ENCODE measurements at places on chromosomes 1 and 21.

DNA sequence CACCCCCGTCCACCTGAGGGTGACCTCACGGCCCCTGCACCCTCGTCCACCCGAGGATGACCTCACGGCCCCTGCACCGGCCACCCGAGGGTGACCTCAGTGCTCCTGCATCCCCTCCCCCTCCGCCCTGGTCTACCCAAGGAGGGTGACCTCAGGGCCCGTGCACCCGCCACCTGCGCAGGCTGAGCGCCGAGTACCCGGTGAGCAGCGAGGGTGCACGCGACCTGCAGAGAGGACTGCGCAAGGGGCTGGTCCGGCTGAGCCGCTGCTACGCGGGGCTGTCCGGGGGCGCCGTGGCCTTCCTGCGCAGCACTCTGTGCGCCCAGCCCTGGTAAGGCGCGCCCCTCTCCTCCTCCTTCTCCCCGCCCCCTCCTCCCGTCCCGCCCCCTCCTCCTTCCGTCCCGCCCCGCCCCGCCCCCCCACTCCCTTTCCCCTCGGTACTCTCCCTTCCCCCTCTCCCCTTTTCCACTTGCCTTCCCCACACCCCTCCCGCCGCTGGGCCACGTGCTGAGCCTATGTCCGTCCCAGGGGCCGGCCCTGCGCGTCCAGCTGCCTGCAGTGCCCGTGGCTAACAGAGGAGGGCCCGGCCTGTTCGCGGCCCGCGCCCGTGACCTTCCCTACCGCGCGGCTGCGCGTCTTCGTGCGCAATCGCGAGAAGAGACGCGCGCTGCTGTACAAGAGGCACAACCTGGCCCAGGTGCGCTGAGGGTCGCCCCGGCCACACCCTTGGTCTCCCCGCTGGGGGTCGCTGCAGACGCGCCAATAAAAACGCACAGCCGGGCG is 28.4 kb downstream of the TRIM11 start:
- DNase-seq: no peak

DNA sequence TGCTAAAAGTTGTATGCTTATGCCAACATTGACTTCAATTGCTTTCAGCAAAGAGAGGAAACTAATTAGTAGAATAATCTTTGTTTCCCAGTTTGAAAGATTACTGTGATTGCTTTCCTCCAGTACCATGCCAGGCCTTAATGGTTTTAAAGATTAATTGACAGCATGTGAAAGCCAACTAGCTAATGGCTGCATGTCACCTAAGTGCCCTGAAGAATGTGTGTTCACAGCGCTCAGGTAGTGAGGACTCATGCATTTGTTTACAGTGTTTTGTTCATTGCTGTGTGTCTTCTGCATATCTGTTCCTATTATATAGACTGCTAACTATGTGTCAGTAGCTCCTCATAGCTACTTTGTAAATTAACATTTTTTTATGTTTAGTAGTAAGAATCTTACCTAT is 335.6 kb downstream of the LRRIQ3 start:
- no peak for DNase-seq

- no peak for DNase-seq
These were observed 66.3 kb upstream of the TLR5 start for GRCh38 chr1:223209293-223209898.

DNA sequence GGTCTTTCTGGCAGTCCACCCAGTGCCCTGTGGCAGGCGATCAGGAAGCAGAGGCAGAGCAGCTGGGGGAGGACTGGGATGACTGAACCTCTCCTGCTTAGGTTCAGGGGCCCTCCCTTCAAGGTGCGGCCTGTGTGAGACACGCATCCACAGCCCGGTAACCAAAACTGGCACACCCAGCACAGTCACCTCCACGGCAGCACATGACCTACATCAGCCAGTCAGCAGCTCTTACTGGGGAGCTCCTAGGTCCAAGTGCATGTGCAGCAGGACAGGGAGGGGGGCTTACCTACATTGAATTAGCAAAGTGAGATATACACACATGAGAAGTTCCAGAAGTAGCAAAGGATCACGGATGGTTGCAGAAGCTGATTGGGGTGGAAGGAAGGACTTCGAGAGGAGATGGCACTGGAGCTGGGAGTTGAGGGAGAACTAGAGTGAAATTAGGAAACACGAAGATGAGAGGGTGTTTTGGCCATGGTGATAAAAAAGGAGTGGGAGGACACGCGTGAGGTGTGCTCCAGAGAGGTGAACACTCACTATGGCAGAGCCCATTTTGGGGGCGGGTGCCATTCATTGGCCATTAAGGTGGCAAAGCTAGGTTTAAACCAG is 51.4 kb upstream of the IRF2BP2 start:
- no peak for DNase-seq

GRCh38 chr1:155219592-155220031 is 11.1 kb downstream of the MTX1 start:
- DNase-seq: no peak

DNA sequence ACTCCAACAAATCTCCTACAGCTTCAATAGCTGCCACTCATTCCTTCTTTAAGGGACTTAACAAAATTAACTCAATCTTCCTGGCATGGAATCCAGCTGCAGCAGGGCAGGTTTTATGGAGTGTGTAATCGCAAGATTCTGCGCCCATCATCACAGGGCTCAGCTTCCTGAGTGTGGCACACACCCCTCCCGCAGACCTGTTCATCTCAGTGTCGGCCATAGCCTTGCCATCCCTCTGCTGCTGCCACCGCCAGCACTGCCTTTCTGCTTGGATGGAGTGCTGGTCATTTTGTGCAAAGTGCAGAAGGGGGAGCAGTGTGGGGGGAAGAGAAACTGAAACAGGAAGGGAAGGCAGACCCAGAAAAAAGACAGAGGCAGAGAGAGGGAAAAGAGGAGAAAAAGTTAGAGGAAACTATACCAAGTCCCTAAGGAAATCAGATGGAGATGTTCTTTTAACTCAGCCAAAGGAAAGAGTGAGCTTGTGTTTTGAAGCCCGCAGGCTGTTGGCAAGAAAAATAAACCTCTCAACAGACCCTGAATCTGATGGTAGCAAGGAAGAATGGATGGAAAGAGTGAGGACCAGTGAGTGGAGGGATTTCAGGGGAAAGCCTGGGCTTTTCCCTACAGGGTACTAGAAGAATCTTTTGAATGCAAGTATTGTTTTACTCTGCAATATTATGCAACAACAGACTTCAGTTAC is 324.2 kb downstream of the SEC16B start:
- no peak for DNase-seq

DNA sequence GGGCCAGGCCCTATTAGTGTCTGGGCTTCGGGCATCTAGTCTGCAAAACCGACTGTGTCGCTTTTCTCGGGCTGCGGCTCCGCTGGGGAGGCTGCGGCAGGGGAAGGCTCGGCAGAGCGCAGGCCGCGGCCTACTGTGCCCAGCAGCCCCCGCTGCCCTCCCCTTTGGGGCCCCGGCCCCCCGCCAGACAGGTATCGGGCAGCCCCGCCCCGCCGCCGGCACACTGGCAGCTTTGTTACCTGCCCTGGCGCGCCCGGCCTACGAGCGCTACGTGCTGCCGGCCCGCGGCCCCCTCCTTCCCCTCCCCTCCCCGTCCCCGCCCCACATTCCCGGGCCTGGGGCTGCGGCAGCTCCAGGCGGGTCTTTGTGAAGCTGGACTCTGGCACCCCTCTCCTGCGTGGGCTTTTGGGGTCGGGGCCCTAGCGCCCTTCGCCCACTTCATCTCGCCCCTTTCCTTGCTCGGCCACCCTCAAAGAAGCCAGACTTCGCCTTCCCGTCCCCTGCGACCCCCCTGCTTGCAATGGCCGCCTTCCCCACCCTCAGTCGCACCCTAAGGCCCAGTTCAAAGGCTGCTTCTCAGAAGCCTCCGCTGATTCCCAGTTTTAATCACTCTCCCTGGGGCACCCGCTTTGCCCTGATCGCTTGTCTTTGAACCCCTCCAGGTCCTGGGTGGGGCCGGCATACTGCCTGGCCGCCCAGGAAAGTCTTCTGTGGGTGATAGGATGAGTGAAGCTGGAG is 48.9 kb upstream of the SLC2A1 start:
- no peak for DNase-seq

GRCh38 chr1:78511334-78511733 is 20.6 kb downstream of the PTGFR start:
- DNase-seq: no peak

- peak; percentile 94 for DNase-seq
These were observed 2.4 kb upstream of the KISS1 start for GRCh38 chr1:204198348-204199340.

GRCh38 chr1:204760350-204760749 is 74.8 kb upstream of the LRRN2 start:
- no peak for DNase-seq

DNA sequence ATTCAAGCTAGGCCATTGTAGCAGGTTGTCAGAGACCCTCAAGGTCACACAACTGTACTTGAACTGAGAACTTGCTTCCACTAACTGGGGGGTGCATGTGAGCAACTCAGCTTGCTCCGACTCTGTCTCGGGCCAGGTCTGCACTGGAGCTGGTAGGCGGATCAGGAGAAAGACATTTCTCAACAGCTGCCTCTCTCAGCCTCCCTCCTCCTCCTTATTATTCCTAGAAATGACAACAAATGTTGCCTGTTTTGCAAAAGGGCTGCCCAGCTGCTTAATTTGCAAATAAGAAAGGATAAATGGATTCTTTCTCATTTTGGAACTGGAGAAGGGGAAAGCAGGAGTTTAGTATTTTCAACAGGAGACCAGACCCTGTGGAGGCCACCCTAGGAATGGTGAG is 140.5 kb downstream of the RHOU start:
- no peak for DNase-seq

- no peak for DNase-seq
These were observed 17.7 kb downstream of the NEXN start for GRCh38 chr1:77906019-77906545.

- peak; percentile 32 for DNase-seq
These were observed 60.5 kb downstream of the ERI3 start for GRCh38 chr1:44294588-44295007.

GRCh38 chr1:178599745-178600144 is 86.8 kb downstream of the TEX35 start:
- DNase-seq: no peak

DNA sequence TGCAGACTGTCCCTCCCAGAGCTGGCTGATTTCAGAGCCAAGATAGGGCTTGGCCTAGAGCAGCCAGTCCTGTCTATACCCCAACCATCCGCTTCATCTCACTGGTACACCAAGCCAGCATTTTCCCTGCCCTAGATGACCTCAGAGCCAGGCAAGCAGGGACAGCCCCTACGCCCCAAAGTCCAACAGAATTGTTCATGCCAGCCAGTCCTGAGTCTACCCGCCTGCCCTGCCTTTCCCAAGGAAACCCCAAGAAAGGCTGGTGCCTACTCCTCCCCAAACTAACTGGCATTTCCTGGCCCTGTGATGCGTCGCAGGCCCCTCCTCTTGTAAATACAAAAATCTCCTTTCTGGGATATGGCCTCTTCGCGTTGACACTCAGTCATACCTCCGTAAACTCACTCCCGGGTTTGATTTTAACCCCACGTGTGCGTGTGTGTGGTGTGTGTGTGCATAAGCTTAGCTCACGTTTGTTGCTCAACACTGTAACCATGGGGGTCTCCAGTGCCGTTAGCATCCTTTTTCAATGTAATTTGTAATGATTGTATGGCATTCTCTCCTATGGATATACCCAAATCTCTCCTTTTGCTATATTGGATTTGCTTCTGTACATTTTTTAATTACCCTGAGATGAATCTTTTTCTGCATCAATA is 75.3 kb downstream of the SIK1 start:
- no peak for DNase-seq

GRCh38 chr1:78627321-78627720 is 7.1 kb downstream of the IFI44L start:
- no peak for DNase-seq

DNA sequence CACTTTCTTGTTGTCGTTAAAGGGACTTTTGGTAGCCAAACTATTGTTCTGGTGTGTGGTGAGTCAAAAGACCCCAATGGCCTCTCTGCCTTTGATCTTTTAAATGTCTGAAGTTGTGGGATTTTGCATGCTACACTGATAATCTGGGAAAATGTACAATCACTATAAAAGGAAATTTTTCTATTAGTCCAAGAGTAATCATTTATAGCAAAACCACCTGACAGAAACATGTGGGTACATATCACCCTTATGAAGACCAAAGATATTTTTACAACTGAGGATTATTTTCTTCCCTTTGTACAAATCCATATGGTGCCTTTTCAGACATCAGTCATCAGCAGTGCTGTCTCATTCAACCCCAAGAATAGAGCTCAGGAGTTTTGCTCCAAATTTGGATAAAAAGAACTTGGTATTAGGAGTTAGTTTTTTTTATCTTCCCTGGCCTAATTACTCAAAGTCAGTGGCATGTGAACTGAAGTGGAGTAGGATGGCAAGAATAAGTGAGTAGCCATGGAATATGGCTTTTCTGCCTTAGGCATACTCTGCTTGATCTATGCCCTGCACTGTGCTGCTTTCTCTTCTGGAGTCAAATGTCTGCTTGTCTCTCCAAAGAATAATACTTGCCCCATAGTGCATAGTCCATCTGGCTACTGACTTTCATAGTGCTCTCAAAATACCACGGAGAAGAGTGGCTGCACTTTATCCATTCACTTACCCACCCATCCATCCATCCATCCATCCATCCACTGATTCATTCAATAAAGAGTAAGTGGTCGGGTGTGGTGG is 13.5 kb downstream of the GREM2 start:
- no peak for DNase-seq

DNA sequence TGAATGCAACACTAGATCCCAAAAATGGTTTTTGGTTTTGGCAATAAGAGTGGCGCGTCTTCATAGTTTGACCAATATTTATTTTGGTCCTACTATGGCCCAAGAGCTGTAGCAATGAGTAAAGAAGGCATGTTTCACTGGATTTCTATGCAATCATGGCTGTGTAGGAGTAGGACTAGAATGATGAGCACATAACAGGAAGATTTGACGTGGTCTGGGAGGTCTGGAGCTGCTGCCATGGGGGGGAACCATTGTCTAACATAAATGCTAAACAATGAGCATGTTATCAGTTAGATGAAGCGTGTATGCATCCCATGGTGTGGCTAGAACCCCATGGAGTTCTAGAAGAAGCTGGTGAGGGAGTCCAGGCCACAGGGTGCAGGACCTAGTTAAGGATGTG is 38.3 kb downstream of the OLIG1 start:
- no peak for DNase-seq

DNA sequence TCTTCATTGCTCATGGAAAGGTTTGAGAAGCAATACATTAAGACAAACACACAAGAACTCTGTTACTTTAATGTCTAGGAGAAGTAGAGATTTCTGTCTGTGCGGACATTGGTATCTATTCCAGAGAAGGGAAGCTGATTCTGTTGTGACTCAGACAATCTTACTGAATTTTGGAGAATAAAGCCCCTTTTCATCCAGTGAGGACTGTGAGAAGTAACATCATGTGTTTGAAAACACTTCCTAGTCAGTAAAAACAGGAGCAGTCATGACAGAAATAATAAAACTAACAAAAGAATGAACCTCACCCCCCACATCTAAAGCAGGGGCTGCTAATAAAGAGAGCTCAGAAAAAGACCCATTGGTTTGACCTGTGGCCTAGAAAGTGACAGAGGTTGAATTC is 46.6 kb downstream of the NEK7 start:
- DNase-seq: no peak
